ENCODE measurements at places on chromosomes 2 and 18. TPM values are rescaled to one million over a fixed set of nuclear protein-coding genes. Genes with fewer than 3 reads are reported as not detected.

GRCh38 chr2:70895249-70895648, 40.5 kb upstream of the ATP6V1B1 start:
- H3K36me3 ChIP-seq, result no peaks in the 10 kb centered on the region
- no peak for DNase-seq
- no peaks in the 10 kb centered on the region for H3K4me1 ChIP-seq

GRCh38 chr2:69067026-69067630, 54.1 kb downstream of the ANTXR1 start:
- H3K4me3 ChIP-seq, result no peak overlapping the region
- DNase-seq, result no peak
- no peaks in the 10 kb centered on the region for H3K4me1 ChIP-seq
- no peaks in the 10 kb centered on the region for H3K27me3 ChIP-seq
- no peak overlapping the region for H3K27ac ChIP-seq

GRCh38 chr2:26581266-26581990, 59.7 kb downstream of the CIB4 start:
- no peak overlapping the region for H3K27ac ChIP-seq
- H3K27me3 ChIP-seq, result peaks cover 65% of the 10 kb centered on the region
- no peaks in the 10 kb centered on the region for H3K36me3 ChIP-seq
- H3K4me3 ChIP-seq, result no peak overlapping the region
- H3K4me1 ChIP-seq, result no peaks in the 10 kb centered on the region
- DNase-seq, result no peak

DNA sequence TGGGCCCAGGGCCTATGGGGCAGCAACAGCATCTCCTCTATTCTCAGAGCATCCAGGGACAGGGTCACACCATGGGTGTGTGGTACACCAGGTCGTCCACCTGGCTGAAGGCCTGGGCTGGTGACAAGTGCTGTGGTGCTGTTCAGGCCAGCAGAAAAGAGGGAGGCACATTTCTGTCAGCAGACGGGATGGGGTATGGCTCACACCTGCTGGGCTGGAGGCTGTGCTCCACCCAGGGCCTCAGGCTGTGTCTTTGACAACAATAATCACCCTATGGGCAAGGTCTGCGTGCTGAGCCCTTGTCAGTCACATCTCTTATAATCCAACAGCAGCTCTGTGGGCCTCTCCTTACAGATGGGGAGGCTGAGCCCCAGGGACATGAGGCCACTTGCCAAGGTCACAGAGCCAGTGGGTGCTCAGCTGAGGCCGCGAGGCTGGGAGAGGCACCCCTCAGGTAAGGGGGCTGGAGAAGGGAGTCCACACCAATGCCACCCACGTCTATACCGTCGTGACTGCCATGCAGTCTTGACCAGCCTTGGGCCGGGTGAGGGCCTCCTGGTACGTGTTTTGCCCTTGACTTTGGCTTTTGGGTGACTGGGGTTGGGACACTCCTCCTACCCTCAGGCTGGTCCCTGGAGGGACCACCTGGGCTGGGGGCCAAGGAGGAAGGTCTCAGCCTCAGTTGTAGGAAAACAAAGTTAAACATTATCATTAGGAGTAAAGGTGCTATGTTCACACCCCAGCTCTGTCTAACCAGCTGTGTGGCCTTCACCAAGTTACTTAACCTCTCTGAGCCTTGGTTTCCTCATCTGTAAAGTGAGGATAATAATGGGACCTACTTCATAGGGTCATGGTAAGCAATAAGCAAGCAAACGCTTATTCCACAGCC, 5.6 kb upstream of the HS6ST1 start:
- H3K36me3 ChIP-seq, result no peaks in the 10 kb centered on the region
- no peak overlapping the region for H3K4me3 ChIP-seq
- no peaks in the 10 kb centered on the region for H3K27me3 ChIP-seq

- peaks cover 18% of the 10 kb centered on the region for H3K4me1 ChIP-seq
- H3K36me3 ChIP-seq, result peaks cover 6% of the 10 kb centered on the region
- H3K27me3 ChIP-seq, result no peaks in the 10 kb centered on the region
- no peak overlapping the region for H3K4me3 ChIP-seq
These were observed 123.5 kb downstream of the ATAD2B start for GRCh38 chr2:23803264-23803964.

Gene C2orf15
- 4.0 TPM for total RNA-seq

DNA sequence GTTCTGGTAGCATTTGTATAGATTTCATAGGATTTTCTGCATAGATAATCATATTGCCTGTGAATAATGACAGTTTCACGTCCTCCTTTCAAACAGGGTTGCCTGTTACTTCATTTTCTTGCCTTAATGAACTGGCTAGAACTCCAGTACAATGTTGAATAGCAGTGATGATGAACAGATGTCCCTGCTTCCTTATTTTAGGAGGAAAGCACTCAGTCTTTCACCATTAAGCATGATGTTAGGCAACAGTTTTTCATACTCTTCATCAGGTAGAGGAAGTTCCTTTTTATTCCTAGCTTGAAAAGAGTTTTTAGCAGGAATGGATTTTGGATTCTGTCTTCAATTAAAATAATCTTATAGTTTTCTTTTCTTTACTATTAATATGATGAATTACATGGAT, 39.7 kb downstream of the C2orf76 start:
- no peak overlapping the region for H3K4me3 ChIP-seq
- no peaks in the 10 kb centered on the region for H3K4me1 ChIP-seq
- no peak for DNase-seq
- no peak overlapping the region for H3K27ac ChIP-seq
- no peaks in the 10 kb centered on the region for H3K36me3 ChIP-seq

Gene LAMA3
- total RNA-seq, result 142 TPM

DNA sequence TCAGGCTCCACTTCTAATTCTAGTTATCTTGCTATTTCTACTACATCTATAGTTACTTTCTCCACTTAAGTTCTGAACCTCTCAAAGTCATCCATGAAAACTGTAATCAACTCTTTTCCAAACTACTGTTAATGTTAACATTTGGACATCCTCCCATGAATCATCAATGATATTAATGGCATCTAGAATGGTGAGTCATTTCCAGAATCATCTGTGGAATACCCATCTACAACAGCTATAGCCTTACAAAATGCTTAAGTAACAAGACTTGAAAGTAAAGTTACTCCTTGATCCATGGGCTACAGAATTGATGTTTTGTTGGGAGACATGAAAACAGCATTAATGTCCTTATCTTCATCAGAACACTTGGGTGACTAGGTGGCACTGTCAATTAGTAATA, 35.4 kb downstream of the BARD1 start:
- H3K4me1 ChIP-seq, result no peaks in the 10 kb centered on the region
- H3K36me3 ChIP-seq, result peaks cover 18% of the 10 kb centered on the region
- H3K27me3 ChIP-seq, result no peaks in the 10 kb centered on the region
- H3K27ac ChIP-seq, result no peak overlapping the region
- no peak overlapping the region for H3K4me3 ChIP-seq

Gene VAMP5
- total RNA-seq, result 87.7 TPM

DNA sequence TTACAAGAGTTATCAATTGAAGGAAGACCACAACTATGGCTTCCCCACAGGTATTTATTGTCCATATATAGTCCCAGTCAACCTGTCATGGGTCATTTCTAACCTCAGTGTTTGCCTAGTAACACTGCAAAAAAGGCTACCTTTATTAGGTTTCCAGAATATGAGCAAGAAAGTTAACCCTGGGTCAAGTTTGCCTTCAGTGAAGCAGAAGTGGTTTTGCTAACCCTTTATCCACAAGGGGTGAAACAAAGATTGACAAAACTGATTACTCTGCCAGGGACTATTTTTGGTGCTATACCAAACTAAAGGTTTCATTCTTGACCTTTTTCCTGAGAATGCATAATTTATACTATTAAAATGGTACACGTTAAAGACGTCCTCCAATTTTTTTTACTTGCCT, 28.8 kb downstream of the SP100 start:
- H3K4me3 ChIP-seq, result no peak overlapping the region
- no peak for DNase-seq
- no peak overlapping the region for H3K27ac ChIP-seq
- no peaks in the 10 kb centered on the region for H3K27me3 ChIP-seq

- no peak overlapping the region for H3K4me3 ChIP-seq
- no peak for DNase-seq
- H3K36me3 ChIP-seq, result no peaks in the 10 kb centered on the region
These were observed 330.1 kb downstream of the CMPK2 start for GRCh38 chr2:6535572-6535971.

Gene C2orf92
- 8.9 TPM for total RNA-seq

DNA sequence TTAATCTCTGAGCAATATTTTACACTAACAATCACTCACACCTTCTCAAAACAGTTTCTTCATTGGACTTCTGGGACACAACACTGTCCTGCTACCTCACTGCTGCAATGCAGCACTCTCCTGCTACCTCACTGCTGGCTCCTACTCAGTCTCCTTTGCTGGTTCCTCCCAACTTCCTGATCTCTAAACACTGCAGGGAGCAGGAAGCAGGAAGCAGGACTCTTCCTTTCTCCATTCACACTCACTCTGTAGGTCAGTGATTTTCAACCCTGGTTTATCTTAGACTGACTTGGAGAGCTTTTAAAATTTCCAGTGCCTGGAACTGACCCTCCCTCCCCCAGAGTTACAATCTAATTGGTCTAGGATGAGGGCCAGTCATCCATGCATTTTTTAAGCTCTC, 243.4 kb upstream of the RBBP8 start:
- no peak overlapping the region for H3K4me3 ChIP-seq
- H3K36me3 ChIP-seq, result no peaks in the 10 kb centered on the region
- H3K27ac ChIP-seq, result no peak overlapping the region
- no peaks in the 10 kb centered on the region for H3K27me3 ChIP-seq

GRCh38 chr2:122072666-122073065, 317.2 kb downstream of the TSN start:
- no peak overlapping the region for H3K4me3 ChIP-seq
- no peaks in the 10 kb centered on the region for H3K4me1 ChIP-seq
- H3K36me3 ChIP-seq, result no peaks in the 10 kb centered on the region
- no peaks in the 10 kb centered on the region for H3K27me3 ChIP-seq
- H3K27ac ChIP-seq, result no peak overlapping the region

DNA sequence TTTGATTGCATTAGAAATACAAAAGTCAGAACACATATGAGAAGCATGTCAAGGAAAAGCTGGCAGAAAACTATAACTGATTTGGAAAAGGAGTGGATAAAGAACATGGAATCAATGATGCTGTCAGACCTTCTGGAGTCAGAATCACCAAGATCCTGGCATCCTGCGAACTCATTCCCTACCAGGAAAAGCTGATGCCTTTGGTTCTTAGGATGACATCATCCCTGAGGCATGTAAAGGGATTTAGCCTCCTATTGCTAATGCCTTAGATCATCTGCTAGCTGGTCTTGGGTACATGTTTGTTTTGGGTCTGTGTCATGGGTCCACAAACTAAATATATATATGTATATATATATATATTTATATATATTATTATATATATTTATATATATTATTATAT, 680.7 kb downstream of the EPHA4 start:
- H3K4me3 ChIP-seq, result no peak overlapping the region
- H3K27ac ChIP-seq, result no peak overlapping the region
- no peaks in the 10 kb centered on the region for H3K27me3 ChIP-seq
- H3K36me3 ChIP-seq, result no peaks in the 10 kb centered on the region
- no peak for DNase-seq

DNA sequence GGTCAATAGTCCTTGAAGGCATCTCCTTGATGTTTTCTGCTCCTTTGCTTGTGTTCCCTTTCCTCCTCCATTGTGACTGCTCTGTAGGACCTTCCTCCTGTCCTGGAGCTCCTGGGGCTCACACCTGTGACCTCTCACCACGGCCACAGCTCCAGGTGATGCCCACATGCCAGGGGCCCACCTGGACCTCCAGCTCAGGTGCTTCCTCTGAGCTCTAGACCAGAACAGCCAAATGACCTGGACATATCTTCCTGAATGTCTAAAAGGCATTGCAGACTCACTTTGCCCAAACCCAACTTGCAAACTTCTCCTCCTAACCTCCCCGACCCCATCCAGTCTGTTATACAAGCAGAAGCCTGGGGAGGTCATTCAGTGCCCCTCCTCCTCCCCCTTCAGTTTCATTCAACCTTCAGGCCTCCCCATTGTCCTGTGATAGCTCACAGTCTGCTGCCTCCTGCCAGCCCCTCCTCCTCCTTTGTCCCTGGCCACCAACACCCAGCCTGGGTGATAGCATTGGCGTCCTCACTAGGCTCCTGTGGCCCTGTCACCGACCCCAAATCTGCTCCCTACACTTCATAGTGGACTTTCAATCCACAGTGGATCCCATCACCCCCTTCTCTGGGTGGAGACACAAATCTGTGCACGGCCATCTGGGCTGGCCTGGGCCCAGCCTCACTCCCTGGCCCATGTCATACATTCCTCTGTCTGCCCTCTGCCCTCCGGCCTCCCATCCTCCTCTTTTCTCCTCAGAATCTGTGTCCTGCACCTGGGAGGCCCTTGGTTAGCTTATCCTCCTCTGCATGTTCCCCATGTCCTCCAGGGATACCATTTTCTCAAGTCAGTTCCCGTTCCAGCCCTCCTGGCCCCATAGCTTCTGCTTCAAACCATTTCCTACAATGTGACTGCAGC, 310.4 kb upstream of the HDAC4 start:
- no peaks in the 10 kb centered on the region for H3K4me1 ChIP-seq
- no peaks in the 10 kb centered on the region for H3K36me3 ChIP-seq
- DNase-seq, result no peak
- no peak overlapping the region for H3K4me3 ChIP-seq
- no peak overlapping the region for H3K27ac ChIP-seq

GRCh38 chr18:6741232-6741663, 11.7 kb downstream of the ARHGAP28 start:
- no peak for DNase-seq
- H3K4me1 ChIP-seq, result peaks cover 3% of the 10 kb centered on the region

Gene CYP27C1
- total RNA-seq, result 0.12 TPM

- no peak for DNase-seq
- H3K4me1 ChIP-seq, result no peaks in the 10 kb centered on the region
- no peaks in the 10 kb centered on the region for H3K27me3 ChIP-seq
- no peak overlapping the region for H3K4me3 ChIP-seq
These were observed 6.2 kb downstream of the LTBP1 start for GRCh38 chr2:32952761-32953476.

Gene GATA6
- 20.6 TPM for total RNA-seq

Gene ZFAND2B
- total RNA-seq, result 40.8 TPM

DNA sequence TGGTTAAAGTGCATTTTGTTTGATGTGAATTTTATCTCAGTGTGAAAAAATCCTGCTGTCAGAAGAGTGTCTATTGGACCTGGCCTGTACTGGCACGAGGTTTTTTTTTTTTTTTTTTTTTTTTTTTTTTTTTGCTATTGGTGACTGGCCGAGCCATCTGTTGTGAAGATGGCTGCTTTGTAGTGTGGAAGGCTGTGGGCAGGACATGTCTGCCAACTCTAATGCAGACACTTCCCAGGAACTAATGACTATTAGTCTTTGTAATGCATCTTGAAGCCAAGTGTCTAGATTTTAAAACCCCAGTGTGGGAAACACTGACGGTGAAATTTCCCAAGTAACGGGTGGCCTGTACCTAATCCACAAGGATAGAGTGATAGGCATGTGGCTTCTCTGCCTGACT, 34.3 kb downstream of the ZAP70 start:
- H3K4me1 ChIP-seq, result no peaks in the 10 kb centered on the region
- H3K36me3 ChIP-seq, result peaks cover 9% of the 10 kb centered on the region
- H3K27ac ChIP-seq, result no peak overlapping the region
- DNase-seq, result no peak
- no peak overlapping the region for H3K4me3 ChIP-seq

GRCh38 chr18:13267431-13267873, 48.9 kb downstream of the LDLRAD4 start:
- no peaks in the 10 kb centered on the region for H3K36me3 ChIP-seq
- no peak overlapping the region for H3K27ac ChIP-seq

GRCh38 chr18:24176727-24177416, 38.0 kb downstream of the CABYR start:
- no peak overlapping the region for H3K27ac ChIP-seq
- no peak overlapping the region for H3K4me3 ChIP-seq
- H3K4me1 ChIP-seq, result no peaks in the 10 kb centered on the region
- H3K36me3 ChIP-seq, result no peaks in the 10 kb centered on the region

- no peak overlapping the region for H3K4me3 ChIP-seq
- no peaks in the 10 kb centered on the region for H3K36me3 ChIP-seq
- no peaks in the 10 kb centered on the region for H3K4me1 ChIP-seq
These were observed 538.9 kb upstream of the REG3G start for GRCh38 chr2:78486565-78486964.
